ENCODE measurements at places on chromosomes 12 and 14.

GRCh38 chr14:95500201-95500681 lies 16.2 kb downstream of the SYNE3 start:
- DNase-seq: no peak

- DNase-seq: no peak
Observed at GRCh38 chr14:61761557-61761956, 663 bp upstream of the SNAPC1 start.

- DNase-seq: no peak
Observed at GRCh38 chr14:58985786-58986185, 202.7 kb upstream of the DAAM1 start.

DNA sequence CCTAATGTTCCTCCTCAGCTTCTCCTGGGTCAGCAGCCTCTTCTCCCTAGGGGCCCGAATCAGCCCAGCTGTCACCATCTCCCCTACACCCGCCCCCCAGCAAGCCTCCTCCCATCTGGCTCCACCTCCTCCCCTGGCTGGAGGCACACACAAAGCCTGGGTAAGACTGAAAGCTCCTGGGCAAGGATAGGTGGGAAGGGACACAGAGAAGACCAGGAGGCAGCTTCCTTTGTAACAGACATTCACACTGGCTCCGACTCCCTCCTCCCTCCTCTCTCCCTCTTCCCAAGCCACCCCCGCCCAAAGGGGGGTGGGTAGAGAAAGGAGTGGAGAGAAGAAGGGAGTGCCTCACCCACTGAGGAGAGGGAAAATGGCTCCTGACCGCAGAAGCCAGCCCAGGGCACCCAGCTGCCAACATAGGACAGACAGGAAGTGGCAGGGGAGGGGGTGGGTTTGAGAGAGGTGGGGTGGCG lies 4.0 kb downstream of the CHD4 start:
- no peak for DNase-seq
